Left cardiac atrium (tissue), 4 donors: ENCODE measurements at places on chromosomes 13 and 19. TPM values are rescaled to one million over a fixed set of nuclear protein-coding genes. Genes with fewer than 3 reads are reported as not detected.

- DNase-seq = peak; percentile 31
These were observed at the start of gene RUBCNL for GRCh38 chr13:46387064-46387851. Gene RUBCNL (minus strand): TSS chr13:46387252. CDS start chr13:46372475, 14,777 bp downstream.

GRCh38 chr13:94329754-94330551, 149.5 kb downstream of the DCT start:
- DNase-seq = no peak

Gene TBXA2R
- 2.3 TPM for total RNA-seq

GRCh38 chr19:33348301-33349010, 25.1 kb upstream of the CEBPG start:
- no peak for DNase-seq

DNA sequence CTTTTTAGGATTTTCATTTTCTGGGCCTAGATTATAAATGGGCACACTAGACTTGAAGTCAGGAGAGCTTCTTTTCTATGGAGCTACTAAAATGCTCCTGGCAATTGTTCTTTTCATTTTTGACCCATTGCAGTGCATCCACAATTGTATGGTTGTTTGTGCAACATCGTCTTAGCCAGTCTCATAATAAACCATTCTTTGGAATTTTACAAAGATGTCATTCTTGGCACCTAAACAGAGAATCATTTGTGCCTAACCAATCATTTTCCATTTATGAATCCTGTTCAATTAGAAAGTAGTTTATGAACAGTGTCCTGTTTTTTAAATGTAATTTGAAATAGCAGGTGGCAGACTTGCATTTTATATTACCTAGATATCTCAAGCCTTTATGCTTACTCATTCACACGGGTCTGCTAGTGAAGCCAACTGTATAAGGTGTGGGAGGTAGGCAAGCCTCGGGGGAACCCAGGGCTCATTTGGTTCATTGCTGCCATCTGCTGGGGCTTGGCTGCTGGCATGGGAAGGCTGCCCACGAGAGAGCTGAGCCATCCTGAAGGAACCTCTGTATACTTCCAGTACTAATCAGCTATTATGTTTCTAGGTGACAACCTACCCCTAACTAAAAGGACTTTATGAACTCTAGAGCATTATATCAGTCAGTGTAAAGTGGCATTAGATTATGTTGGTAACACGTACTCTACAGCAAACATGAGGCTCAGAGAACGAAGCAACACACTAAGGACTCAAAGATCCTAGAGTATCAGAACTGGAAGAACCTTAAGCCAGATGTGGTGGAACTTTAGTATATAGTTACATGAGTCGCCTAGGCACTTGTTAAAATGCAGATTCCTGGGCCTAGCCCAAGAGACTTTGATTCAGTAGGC, 60.0 kb downstream of the TPT1 start:
- peak; percentile 65 for DNase-seq

- no peak for DNase-seq
These were observed 245.0 kb downstream of the MTUS2 start for GRCh38 chr13:29065142-29065541.

Gene LGALS4
- 1.4 TPM for total RNA-seq

Gene SLC1A6
- not detected for total RNA-seq

DNA sequence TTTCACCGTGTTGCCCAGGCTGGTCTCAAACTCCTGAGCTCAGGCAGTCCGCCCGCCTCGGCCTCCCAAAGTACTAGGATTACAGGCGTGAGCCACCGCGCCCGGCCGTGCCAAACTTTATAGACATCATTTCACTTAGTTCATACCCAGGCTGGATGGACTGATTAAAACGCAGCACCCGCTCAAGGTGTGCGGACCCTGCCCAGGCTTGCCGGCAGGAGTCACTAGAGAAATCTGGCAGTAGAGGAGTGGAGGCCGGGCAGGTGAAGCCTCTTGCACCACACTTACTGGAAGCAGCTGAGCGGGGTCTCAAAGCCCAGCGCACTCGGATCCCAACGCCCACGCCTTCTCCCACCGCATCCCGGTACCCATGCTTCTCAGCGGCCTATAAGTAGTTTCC, 11.4 kb downstream of the PTGIR start:
- peak; percentile 21 for DNase-seq

- no peak for DNase-seq
These were observed 258.6 kb downstream of the EFNB2 start for GRCh38 chr13:106276876-106277275.

DNA sequence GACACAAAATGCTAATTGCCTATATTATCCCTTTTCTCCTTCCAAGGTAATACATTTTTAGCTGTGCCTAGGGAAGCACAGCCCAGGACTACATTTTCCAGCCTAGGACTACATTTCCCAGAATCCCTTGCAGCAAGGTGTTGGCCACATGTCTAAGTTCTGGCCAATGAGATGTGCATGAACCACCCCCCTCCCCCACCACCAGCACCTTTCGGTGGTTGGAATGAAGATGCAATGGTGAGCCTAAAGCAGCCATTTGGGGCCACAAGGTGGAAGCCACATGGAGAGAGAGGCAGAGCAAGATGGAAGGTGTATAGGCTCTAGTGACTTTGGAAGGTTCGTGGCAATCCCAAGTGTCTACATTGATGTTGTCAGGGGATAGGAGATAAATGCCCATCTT, 16.2 kb downstream of the UNC13A start:
- DNase-seq = no peak

Gene FLT1
- total RNA-seq = 49.5 TPM

GRCh38 chr19:41696402-41697197, 8.5 kb upstream of the CEACAM7 start:
- no peak for DNase-seq

- DNase-seq = no peak
These were observed 1.1 kb upstream of the HMGB1 start for GRCh38 chr13:30466841-30467252.

Gene ZNF534
- total RNA-seq = 0.31 TPM

Gene ZNF320
- total RNA-seq = 10.7 TPM

GRCh38 chr19:1861599-1862031, 1.8 kb downstream of the KLF16 start:
- DNase-seq = no peak
